ENCODE measurements at places on chromosomes 11 and 22. TPM values are rescaled to one million over a fixed set of nuclear protein-coding genes. Genes with fewer than 3 reads are reported as not detected.

- peak overlapping the region; percentile 67 for H3K27ac ChIP-seq
- peak overlapping the region; percentile 91 for H3K4me3 ChIP-seq
- H3K27me3 ChIP-seq = no peaks in the 10 kb centered on the region
- no peak for DNase-seq
- peaks cover 35% of the 10 kb centered on the region for H3K36me3 ChIP-seq
Measured at GRCh38 chr22:46297151-46297812, 612 bp downstream of the GTSE1 start.

GRCh38 chr11:12319461-12319951 lies 57.9 kb upstream of the PARVA start:
- H3K27ac ChIP-seq = no peak overlapping the region
- no peak overlapping the region for H3K4me3 ChIP-seq
- H3K4me1 ChIP-seq = peaks cover 15% of the 10 kb centered on the region

GRCh38 chr11:2699185-2699530 lies 636 bp downstream of the KCNQ1OT1 start:
- H3K27me3 ChIP-seq = peaks cover 2% of the 10 kb centered on the region
- H3K27ac ChIP-seq = peak overlapping the region; percentile 74
- peaks cover 6% of the 10 kb centered on the region for H3K36me3 ChIP-seq

- H3K27me3 ChIP-seq = peaks cover 2% of the 10 kb centered on the region
- H3K27ac ChIP-seq = no peak overlapping the region
- no peak overlapping the region for H3K4me3 ChIP-seq
- H3K4me1 ChIP-seq = peaks cover 21% of the 10 kb centered on the region
- peaks cover 4% of the 10 kb centered on the region for H3K36me3 ChIP-seq
Measured at GRCh38 chr11:14422052-14422813, 63.2 kb upstream of the RRAS2 start.

DNA sequence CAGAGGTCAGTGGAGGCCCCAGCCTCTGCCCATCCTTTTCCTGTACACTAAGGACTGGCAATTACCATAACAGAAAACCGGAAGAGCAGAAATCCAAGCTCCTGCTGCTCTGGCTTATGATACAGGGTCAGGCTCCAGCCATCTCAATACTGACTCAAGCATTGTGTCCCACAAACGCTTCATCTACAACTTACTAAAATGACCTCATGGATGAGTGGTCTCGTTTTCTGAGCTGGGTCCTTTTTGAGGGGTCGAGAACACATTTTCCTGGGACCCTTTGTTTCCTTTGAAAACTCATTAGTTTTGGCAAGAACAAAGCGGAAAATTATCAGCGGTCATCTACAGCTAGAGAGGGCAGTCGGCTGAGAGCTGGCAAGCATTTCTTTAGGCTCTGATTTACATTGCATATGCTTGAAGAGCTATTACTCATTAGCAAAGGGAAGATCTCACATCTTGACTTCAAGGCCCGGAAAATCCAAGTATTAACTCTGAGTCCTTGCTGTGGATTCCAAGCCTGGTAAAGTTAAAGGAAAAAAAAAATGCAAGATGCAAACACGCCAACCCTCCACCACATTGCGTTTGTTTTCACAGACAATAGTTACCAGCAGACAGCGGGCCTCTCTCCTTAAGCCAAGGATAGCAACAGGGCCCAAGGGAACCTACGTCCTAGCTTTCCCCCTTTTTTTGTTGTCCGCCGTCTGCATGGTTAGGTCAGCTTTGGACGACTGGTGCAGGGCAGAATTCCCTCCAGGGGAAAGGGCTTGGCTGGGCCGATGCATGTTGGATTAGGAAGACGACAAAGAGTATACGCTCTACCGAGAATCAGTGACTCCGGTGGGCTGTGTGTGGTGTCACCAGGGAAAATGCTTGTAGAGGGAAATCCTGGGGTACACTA lies 1.8 kb downstream of the TESMIN start:
- no peaks in the 10 kb centered on the region for H3K4me1 ChIP-seq
- DNase-seq = no peak
- peak overlapping the region; percentile 64 for H3K4me3 ChIP-seq
- H3K36me3 ChIP-seq = peaks cover 4% of the 10 kb centered on the region
- H3K27me3 ChIP-seq = no peaks in the 10 kb centered on the region

DNA sequence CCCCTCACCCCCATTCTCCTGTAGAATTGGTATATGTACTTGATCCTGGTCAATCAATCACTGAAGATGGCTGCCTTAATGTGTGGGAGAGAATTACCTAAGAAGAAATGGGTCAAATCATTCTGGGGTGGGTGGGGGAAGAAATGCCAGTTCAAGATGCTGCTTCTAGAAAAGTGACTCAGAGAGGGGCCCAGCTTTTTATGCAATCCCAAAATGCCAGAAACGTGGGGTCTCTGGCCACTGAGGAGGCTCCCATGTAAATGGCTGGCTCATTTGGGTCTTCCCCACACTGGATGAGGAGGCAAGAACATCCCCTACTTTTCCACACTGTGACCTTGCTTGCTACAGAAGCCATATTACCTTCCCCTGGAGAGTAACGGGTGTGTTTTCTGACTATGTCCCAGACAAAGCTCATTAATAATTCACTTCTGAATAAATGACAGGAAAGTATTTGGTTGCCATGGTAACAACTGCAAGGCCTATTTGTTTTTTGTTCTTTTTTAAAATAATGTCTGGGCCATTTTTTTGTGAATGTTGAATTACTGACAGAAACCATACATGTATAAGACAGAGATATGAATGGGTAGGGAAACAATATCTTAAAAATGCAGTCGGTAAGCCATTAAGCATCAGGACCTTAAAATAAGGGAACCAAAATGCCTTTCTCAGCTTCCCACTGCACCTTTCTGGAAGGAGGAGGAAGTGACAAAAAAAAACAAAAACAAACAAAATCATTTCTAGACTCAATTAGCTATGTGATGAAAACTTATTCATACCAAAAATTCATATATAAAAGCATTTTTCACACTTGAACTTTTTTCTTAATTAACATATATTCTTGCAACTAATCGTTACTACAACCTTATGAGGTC lies 32.0 kb downstream of the SLC1A2 start:
- H3K27ac ChIP-seq = no peak overlapping the region
- no peak for DNase-seq
- H3K4me1 ChIP-seq = peaks cover 24% of the 10 kb centered on the region
- peaks cover 4% of the 10 kb centered on the region for H3K27me3 ChIP-seq
- H3K36me3 ChIP-seq = no peaks in the 10 kb centered on the region

DNA sequence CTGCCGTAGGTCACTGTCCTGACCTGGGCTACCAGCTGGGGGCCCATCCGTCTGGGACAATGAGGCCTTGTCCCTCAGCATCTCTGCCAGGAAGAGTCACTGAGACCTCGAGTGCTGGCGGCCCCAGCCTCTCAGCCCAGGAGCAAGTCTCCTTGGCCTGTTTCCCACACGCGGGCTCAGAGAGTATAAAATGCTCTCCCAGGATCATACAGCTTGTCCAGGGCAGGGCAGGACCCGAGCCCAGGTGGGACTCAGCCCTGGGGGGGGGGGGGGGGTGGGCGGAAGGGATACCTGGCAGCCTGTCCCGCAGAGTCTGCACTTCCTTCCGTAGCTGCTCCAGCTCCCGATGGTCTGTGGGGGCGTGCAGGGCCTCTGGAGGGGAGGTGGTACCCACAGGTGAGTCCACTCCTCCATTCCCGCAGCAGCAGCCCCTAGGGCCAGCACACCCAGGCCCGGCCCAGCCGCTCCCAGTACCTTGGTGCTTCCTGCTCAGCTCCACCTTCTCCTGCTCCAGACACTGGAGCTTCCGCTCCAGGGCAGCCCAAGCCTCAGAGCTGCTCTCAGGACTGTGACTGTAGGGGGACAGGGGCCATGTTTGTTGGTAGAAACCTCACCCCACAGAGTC lies 7.9 kb downstream of the CDC42BPG start:
- no peak overlapping the region for H3K27ac ChIP-seq
- no peaks in the 10 kb centered on the region for H3K36me3 ChIP-seq
- no peak for DNase-seq
- no peak overlapping the region for H3K4me3 ChIP-seq
- no peaks in the 10 kb centered on the region for H3K27me3 ChIP-seq

DNA sequence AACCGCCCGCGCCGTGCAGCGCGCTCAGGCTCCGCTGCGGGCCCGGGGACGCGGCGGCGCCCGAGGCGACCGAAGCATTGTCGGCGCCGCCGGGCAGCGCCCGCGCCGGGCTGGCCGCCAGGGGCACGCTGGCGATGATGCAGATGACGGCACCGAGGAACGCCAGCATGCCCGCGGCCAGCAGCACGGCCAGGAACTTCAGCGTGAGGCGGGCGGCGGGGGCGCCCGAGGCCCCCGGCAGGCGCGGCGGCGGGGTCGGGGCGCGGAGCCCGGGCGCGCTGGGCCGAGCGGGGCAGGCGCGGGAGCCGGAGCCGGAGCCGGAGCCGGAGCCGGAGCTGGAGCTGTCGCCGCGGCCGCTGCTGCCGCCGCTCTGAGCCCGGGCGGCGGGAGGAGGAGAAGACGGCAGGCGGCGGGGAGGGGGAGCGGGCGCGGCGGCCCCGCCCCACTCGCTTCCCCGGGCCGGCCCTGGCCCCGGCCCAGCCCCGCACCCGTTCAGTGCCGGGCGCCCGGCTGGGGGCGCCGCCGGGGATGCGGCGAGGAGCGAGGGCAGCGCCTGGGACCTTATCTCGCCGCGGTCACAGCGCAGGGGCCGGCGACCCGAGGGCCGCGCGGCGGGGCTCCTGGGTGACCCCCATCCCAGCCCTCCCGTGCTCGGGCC lies at the start of gene NPTXR:
Gene NPTXR, minus strand, starts transcription at position 372 of the 658 bp plus-strand sequence.
- DNase-seq = no peak
- peaks cover 55% of the 10 kb centered on the region for H3K27me3 ChIP-seq
- H3K27ac ChIP-seq = no peak within 1 kb of the TSS
- H3K4me3 ChIP-seq = peak within 1 kb of the TSS; percentile 79
- H3K36me3 ChIP-seq = no peaks in the 10 kb centered on the region

DNA sequence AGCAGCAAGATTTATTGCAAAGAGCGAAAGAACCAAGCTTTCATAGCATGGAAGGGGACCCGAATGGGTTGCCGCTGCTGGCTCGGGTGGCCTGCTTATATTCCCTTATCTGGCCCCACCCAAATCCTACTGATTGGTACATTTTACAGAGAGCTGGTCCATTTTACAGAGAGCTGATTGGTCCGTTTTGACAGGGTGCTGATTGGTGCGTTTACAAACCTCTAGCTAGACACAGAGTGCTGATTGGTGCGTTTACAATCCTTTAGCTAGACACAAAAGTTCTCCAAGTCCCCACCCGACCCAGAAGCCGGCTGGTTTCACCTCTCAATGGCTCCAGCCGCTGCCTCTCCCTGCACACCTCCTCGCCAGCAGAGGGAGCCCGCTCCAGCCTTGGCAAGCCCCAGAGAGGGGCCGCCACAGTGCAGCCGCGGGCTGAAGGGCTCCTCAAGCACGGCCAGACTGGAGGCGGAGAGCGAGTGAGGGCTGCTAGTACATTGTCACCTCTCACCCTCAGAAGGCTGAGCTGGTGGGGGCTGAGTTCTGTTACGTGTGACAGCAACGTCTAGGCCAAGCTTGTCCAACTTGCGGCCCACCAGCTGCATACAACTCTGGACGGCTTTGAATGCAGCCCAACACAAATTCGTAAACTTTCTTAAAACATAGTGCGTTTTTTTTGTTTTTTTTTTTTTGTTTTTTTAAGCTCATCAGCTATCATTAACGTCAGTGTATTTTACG lies 8.7 kb downstream of the PTH start:
- no peak overlapping the region for H3K27ac ChIP-seq
- no peaks in the 10 kb centered on the region for H3K36me3 ChIP-seq
- peaks cover 9% of the 10 kb centered on the region for H3K4me1 ChIP-seq
- H3K4me3 ChIP-seq = peak overlapping the region; percentile 72
- H3K27me3 ChIP-seq = peaks cover under 1% of the 10 kb centered on the region

- peaks cover 1% of the 10 kb centered on the region for H3K27me3 ChIP-seq
- no peak overlapping the region for H3K4me3 ChIP-seq
- no peaks in the 10 kb centered on the region for H3K36me3 ChIP-seq
- no peaks in the 10 kb centered on the region for H3K4me1 ChIP-seq
- no peak for DNase-seq
Measured at GRCh38 chr11:60389279-60389910, 6.9 kb upstream of the MS4A14 start.

DNA sequence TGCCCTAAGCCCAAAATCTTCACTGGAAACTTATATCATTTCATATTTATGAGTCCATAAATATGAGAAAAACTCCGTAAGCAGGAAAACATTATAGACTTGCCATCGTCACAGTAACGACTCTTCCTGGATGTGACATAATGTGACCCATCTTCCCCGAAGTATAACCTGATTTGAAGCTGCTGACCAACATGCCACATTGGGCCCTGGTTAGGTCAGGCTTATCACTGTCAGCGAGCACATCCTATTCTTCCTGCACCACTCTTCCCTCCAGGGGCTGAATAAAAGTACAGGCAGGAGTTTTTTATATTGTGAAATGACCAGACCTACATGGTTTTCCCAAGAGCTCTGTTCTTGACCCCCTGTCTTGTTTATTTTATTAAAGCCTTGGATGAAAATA lies 12.1 kb upstream of the BLID start:
- no peak overlapping the region for H3K27ac ChIP-seq
- H3K36me3 ChIP-seq = no peaks in the 10 kb centered on the region
- H3K4me1 ChIP-seq = no peaks in the 10 kb centered on the region
- DNase-seq = no peak

DNA sequence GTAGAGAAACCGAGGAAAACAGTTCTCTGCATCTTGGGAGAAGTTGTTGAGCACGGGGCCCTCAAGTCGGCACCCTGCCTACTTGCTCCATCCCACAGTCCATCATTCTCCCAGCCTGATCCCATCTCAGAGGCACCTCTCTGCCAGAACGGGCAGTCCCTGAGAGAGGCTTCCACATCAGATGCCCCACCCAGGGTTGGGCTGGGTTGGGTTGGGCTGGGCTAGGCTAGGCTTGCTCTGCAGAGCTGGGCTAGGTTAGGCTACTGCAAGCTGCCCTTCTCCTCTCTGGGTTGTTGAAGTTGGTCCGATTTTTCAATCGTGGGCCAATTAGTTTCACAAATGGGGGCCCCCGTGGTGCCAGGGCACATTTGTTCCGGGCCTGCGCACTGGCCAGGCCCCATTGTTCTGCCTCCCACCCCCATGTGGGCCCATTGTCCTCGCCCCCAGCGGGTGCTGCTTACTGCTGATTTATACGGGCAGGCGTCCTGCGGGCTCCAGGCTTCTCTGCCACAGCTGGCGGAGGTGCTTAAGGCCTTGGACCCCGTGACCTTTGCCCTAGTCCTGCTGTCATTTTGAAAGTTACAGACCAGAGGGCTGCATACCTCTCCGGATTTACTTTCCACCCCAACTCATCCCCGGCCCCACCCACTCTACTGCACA lies 63.7 kb upstream of the NNMT start:
- H3K27ac ChIP-seq = no peak overlapping the region
- H3K36me3 ChIP-seq = no peaks in the 10 kb centered on the region
- no peak for DNase-seq
- no peaks in the 10 kb centered on the region for H3K4me1 ChIP-seq
- H3K4me3 ChIP-seq = no peak overlapping the region

GRCh38 chr22:44497218-44497904 lies 672 bp downstream of the RTL6 start:
- no peaks in the 10 kb centered on the region for H3K27me3 ChIP-seq
- peak overlapping the region; percentile 81 for H3K4me3 ChIP-seq
- no peak for DNase-seq
- peaks cover 30% of the 10 kb centered on the region for H3K4me1 ChIP-seq
- H3K36me3 ChIP-seq = peaks cover 8% of the 10 kb centered on the region

The FAM168A gene
- total RNA-seq = 19.5 TPM

The CRYBB2 gene
- total RNA-seq = not detected

The SLC6A5 gene
- total RNA-seq = not detected

The VWA5A gene
- 7.9 TPM for total RNA-seq

The CHADL gene
- 0.36 TPM for total RNA-seq

The ENTHD1 gene
- total RNA-seq = 0.20 TPM

The SYT13 gene
- not detected for total RNA-seq

The OTUB1 gene
- total RNA-seq = 104 TPM

The OR8A1 gene
- total RNA-seq = not detected
